ENCODE measurements at places on chromosomes 1 and 21. TPM values are rescaled to one million over a fixed set of nuclear protein-coding genes. Genes with fewer than 3 reads are reported as not detected.

Gene NUF2
- 0.97 TPM for total RNA-seq

Gene GUCA2B
- not detected for total RNA-seq

Gene KRTAP19-1
- not detected for total RNA-seq

Gene KCNE1
- total RNA-seq = 0.81 TPM

Gene AKR1A1
- total RNA-seq = 103 TPM

Gene GJB3
- 0.12 TPM for total RNA-seq

Data from hair follicle dermal papilla cell (primary cell).